Activated CD8-positive, alpha-beta memory T cell treated with anti-CD3 and anti-CD28 coated beads for 1 hour (primary cell): ENCODE measurements at places on chromosomes 11 and 22.

- DNase-seq = no peak
Measured at GRCh38 chr11:117019871-117020270, 78.4 kb downstream of the SIK3 start.

DNA sequence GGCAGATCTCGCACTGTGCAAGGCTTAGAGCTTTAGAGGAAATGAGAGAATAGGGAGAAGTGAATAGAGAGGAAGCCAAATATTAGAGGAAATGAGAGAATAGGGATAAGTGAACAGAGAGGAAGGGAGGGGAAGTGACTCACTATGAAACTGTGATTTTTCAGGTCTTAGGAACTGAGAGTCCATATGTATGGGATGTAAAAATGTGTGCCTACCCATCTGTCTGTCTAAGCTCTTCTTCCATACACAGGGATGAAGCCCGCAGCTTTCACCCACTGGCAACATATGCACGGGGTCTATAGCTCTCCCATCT lies 6.4 kb upstream of the CCDC86 start:
- DNase-seq = no peak

DNA sequence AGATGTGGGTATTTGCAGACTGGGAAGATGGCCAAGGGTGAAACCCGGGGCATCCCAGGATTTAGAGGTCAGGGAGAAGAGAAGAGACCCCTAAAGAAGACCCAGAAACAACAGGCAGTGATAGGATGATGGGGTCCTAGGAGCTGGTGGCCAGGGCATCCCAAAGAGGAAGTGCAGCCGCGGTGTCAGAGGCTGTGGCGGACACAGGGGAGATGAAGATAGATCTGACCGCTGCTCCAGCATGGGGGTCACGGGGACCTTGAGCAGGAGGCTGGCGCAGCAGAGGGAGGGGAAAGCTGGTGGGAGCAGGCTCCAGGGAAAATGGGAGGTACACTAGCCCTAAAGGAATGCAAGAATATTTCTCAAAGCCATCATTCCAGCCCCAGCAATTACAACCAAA lies 47.3 kb downstream of the CTTN start:
- no peak for DNase-seq

DNA sequence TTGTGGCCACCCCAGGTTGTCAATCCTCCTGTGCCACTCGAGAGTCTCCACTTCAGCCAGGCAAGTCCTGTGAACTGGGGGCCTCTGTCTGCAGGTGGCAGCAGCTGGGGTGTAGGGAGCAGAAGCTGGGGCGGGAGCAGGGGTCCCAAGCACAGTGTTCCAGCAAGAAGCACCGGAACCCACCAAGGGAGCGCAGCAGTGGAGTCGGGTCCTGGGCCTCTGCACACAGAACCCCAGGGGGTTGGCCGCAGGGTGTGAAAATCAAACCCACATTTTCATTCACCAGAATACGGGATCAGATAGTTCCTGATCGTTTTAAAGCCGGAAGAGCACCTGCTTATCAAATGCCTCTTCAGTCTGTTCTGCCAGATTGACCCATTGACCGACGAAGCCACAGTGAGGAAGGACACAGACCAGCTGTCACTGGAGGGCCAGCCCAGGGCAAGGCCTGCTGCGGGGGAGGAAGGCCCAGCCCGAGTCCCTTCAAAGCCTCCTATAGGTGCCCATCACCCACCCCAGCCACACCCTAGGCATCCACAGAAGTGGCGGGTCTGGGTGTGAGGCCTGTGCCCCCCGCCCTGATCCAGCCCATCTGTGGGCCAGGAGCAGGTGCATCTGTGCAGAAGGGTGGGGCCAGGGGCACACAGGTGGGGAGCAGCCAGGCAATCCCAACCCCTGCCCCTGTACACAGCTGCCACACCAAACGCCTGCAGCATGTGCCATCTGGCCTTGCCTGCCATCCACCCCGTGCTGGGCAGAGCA lies 34.1 kb downstream of the RSPH14 start:
- DNase-seq = no peak
